Activated T-helper 9 cell treated with anti-CD3 and anti-CD28 coated beads, Interleukin-2, amount 50 U/mL, for 16 hours (primary cell): ENCODE measurements at places on chromosomes 11 and 22.
A peak's percentile ranks its signal among the peaks of the same experiment; 100 is the strongest.

- peak; percentile 19 for DNase-seq
These were observed 33.0 kb upstream of the P2RY2 start for GRCh38 chr11:73184953-73185671.

GRCh38 chr11:4090258-4090657, 4.3 kb upstream of the RRM1 start:
- DNase-seq, result no peak

DNA sequence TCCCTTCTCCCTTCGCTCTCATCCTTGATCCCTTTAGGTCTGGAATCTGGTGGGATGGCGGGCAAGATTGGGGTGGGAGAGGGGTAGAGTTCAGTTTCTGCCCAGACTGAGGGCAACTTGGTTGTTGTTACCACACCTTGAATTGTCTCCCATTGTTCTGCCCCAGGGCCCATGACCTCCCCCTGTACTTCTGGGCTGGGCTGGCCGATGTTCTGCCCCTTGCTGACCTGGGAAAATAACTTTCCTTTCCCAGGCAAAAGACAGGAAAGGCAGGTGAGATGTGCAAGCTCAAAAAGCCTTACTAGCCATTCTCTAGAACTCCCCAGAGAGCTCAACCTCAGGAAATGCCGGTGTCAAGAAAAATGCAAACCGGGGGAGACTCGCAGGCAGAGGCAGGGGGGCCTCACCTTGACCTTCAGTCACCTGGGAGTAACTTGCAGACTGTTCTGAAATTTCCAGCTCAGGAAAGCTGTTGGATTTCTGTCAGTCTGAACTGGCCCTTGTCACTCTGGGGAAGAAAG, 32.4 kb upstream of the EIF3D start:
- no peak for DNase-seq

DNA sequence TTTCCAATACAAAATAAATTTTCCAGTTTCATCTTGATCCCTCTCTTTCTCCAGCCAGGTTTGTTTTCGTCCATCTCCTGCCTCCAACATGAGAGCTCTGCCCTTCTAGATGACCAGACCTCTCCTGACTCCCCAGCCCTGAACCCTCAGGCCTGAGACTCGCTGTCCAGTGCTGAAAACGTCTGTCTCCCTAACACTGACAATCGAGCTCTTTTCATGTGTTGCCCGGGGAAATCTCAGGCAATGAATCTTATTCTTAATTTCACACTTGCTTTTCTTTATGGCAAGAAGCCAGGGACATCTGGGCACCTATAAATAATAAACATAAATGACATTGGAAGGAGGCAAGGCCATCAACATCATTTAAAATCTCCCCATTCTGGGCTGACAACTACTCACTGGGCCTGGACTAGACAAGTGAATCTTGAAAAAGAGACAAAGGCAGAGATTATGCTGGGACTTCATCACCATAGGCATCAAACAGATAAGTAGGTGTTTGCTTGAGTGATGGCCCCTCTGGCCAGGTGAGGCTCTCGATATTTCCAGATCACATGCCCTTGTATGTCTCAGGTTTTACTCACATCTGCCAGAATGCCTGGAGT, 274.5 kb upstream of the B3GAT1 start:
- no peak for DNase-seq

DNA sequence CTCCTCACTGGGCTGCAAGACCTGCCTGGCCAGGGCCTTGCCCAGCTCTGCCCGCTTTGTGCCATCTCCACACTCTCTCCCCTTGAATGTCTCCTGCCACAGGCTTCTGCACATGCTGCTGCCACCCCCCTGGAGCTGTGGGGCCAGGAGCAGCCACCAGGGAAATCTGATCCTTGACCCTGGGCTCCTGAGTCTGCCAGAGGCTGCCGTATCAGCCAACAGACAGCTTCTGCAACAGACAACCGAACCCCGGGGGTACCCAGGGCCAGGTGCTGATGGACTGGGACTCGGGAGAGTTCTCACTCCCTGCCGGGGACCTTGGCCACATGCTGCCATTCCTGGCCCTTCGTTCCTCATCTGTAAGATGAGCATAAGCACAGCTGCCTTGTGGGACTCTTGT, 3.3 kb upstream of the PPARA start:
- DNase-seq, result no peak

GRCh38 chr11:1938343-1939005, 8.7 kb upstream of the MRPL23 start:
- no peak for DNase-seq

- DNase-seq, result no peak
These were observed 6.4 kb downstream of the SIGIRR start for GRCh38 chr11:408154-409007.

- DNase-seq, result no peak
These were observed 622.3 kb upstream of the CHORDC1 start for GRCh38 chr11:90845126-90845525.

DNA sequence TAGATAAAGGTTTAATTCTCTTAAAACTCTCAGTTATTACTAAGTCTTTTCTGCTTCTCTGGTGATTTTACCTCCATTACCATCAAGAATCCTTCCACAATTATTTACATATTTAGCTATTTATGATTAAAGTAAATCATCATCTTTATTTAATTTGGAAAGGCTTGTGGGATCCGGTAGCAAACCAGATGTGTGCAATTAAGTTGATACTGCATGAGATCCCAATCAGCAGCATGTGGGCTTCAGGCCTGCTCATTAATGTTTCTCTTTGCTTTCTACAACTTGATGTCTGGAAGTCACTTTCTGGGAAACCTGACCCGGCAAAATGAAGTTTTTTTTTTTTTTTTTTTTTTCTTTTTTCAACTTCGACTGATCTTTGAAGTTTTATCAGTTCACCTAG, 558.4 kb upstream of the ANO5 start:
- no peak for DNase-seq

- DNase-seq, result no peak
These were observed 2.6 kb upstream of the ME3 start for GRCh38 chr11:86675017-86675416.

GRCh38 chr11:93054881-93055280, 85.4 kb downstream of the MTNR1B start:
- DNase-seq, result no peak

- DNase-seq, result no peak
These were observed 25.3 kb downstream of the PPARA start for GRCh38 chr22:46175631-46176030.

DNA sequence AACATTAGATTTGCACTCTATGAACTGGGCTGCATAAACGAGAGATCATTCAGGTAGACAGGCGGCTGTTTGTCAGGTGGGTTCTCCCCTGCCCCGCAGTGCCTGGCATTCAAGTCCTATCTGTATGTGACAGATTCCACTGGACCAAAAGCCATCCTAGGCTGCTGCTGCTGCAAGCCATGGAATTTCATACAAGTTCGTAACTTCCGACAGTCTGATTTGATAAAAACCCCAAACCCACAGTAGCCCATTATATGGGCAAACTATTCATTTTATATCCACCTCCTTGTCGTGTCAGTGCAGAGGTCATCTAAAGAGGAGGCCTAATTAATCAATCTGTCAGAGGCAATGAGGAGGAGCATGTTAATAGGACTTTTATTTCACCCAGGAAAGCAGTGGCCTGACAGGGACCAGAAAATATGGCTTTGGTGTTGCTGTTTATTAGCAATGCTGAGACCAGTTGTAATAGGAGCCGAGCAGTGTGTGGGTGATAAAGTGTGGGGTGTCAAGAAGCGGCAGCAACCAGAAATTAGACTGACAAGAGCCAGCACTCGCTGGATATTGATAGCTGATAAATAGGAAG, 124.2 kb downstream of the ARL14EP start:
- no peak for DNase-seq

- no peak for DNase-seq
These were observed 27.2 kb downstream of the FADD start for GRCh38 chr11:70230151-70230839.

- DNase-seq, result no peak
These were observed 18.3 kb downstream of the CLMP start for GRCh38 chr11:123176785-123177184.

- DNase-seq, result no peak
These were observed 25.5 kb downstream of the SCGB1A1 start for GRCh38 chr11:62444236-62444833.

- DNase-seq, result no peak
These were observed at the start of gene CPT1B for GRCh38 chr22:50577987-50578775. Gene CPT1B (minus strand): TSS chr22:50578427. CDS start chr22:50577915, 512 bp downstream.

GRCh38 chr11:131186629-131187101, 183.8 kb upstream of the NTM start:
- DNase-seq, result no peak

- no peak for DNase-seq
These were observed 341.1 kb upstream of the CNTN5 start for GRCh38 chr11:98679673-98680072.

- DNase-seq, result peak; percentile 12
These were observed 4.0 kb downstream of the DAGLA start for GRCh38 chr11:61683961-61684869.

GRCh38 chr11:44978274-44978960, 27.7 kb upstream of the TP53I11 start:
- no peak for DNase-seq

DNA sequence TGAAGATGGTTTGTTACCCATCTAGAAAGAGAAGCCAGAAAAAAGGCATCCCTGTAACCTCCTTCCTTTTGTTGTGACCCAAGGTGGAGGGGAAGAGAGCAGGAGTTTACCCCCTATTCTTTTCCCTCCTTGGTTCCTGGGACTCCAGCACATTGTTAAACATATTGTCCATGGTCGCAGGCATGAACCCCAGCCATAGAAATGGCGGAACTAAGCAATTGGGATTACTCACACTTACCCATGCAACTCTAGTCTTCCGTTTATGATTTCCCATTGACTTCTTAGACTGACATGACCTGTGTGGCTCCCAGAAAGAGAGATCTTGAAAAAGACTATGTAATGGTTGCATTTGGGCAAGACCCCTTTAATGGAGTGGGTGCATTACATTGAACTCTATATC, 45.4 kb downstream of the OR4C46 start:
- no peak for DNase-seq

DNA sequence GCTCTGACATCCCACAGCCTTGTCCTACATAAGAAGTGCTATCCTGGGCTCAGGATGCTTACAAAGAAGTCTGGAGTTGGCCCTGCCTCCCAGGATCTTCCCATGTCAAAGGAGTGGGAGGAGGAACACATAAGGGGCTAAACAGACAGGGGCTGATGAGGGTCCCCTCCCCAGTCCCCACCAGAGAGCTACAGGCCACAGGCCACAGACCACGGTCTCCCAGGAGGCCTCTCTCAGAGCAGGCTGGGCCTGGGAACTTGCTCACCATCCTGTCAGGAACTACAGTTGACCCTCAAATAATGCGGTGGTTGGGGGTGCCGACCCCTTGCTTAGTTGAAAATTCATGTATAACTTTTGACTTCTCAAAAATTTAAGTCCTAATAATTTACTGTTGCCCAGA, 315.5 kb downstream of the NTM start:
- DNase-seq, result no peak

DNA sequence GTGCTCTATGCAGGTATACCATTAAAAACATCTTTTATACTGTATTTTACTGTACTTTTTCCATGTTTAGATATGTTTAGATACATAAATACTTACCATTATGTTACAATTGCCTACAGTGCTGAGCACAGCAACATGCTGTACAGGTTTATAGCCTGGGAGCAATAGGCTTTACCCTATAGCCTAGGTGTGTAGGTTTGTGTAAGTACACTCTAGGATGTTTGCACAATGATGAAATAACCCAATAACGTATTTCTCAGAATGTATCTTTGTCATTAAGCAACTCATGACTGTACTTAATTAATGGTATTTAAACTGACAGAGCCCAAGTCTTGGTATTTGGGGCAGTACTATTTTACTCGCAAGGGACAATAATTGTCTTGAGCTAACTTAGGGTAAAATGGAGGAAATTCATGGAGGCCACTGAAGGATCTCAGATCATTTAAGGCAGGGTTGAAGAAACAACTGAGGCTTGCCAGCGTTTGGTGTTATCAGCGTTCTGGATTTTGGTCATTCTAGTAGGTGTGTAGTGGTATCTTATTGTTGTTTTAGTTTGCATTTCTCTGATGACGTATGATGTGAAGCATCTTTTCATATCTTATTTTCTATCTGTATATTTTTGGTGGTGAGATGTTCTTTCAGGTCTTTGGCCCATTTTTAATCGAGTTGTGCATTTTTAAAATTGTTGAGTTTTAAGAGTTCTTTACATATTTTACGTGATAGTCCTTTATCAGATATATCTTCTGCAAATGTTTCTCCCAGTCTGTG, 42.4 kb downstream of the ADAMTS15 start:
- DNase-seq, result no peak

GRCh38 chr11:93189462-93189861, 8.3 kb downstream of the SLC36A4 start:
- DNase-seq, result no peak

DNA sequence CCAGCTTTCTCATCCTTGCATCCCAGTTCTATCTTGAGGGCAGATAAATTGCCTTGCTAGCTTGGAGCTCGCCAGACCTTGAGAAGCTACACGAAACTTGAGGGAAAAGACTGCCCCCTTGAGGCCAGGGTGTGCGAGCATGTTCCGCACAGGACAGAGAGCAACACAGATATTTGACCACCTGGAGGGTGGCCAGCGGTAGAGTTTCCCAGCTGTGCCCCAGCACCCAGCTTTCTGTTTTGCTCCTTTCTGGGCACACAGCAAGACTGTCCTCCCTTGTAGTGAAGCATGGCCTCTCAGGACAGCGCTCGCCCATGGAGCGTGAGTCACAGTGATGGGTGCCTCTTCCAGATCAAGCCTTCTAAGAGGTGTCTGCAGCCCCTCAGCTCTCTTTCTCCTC, 23.5 kb downstream of the SPATA19 start:
- DNase-seq, result no peak

- no peak for DNase-seq
These were observed 23.0 kb downstream of the MS4A6A start for GRCh38 chr11:60159868-60160267.

DNA sequence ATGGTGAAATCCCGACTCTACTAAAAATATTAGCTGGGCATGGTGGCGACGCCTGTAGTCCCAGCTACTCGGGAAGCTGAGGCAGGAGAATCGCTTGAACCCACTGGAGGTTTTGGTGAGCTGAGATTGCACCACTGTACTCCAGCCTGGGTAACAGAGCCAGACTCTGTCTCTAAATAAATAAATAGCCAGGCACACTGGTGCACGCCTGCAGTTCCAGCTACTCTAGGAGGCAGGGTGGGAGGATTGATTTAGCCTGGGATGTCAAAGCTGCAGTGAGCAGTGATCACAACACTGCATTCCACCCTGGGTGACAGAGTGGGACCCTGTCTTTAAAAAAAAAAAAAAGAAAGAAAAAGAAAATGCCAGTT, 17.4 kb downstream of the SUSD2 start:
- DNase-seq, result no peak
